ENCODE measurements at places on chromosomes 1 and 21.

- DNase-seq, result no peak
These were observed 1122.9 kb upstream of the B3GALT2 start for GRCh38 chr1:194309269-194309668.

GRCh38 chr21:25369524-25370300 is 237.6 kb downstream of the MRPL39 start:
- DNase-seq, result no peak

DNA sequence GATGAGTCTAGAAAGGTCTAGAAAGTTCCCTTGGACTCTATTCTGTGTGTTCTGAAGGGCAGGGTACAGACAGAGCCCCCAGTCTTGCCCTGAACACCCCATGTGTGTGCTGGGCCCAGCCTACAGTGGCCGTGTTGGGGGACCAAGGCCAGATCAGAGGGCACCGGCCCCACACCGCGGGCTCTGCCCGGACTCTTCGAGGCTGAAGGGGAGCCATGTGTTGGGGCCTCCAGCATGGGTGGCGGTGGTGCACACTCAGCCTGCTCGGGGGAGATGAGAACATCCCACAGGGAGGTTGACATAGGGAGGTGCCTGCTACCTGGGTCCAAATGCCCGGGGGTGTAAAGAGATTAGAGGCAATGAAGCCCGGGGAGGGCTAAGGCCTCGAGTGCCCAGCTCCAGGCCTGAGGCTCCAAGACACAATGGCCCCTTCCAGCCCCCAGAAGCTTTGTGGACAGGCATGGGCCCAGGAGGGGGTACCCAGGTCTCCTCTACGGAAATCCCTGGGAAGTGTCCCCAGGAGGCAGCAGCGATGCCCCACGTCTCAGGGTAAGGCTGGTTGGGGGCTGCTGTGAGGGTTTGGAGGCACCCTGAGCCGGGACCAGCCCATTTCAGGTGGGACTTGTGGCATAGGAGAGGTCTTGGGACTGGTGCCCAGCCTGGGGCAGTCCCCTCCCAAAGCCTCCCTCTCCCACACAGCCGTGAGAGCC is 12.1 kb downstream of the ARHGEF16 start:
- no peak for DNase-seq

DNA sequence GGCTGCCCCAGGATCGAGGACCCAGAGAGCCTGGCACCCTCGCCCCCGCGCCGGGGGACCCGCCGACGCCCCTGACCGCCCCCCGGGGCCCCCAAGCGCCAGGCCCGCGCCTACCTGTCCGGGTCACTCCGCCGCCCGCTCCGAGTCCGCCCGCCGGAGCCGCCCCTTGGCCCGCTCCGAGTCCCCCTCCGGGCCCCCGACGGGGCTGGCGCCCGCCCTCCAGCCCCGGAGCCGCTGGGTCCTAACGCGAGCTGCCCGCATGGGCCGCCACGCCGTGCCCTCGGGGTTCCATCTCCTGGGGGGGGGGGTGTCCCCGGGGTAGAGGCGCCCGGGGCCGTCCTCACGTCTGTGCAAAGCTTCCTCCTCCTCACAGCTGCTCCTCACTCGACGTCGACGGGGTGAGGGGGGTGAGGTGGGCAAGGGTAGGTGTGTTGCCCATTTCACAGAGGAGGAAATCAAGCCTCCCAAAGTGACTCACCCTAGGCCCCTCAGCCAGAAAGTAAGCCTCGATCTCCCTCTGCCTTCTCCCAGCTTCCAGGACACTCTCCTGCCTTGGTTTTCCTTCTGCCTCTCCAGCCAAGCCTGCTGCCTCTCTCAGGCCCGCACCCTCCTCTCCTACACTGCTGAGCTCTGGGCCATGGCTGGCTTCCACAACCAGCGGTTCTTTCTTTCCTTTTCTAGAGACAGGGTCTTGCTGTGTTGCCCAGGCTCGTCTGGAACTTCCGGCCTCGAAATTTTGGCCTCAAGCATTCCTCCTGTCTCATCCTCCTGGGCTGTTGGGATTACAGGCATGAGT is at the start of gene MFAP2:
TSS of gene MFAP2 (minus strand) at position 148 of the 796 bp plus-strand sequence. CDS start 2,347 bp downstream, outside the sequence.
- no peak for DNase-seq

GRCh38 chr1:229874609-229875008 is 192.4 kb upstream of the GALNT2 start:
- DNase-seq, result no peak

GRCh38 chr1:8035289-8035688 is 9.2 kb upstream of the ERRFI1 start:
- no peak for DNase-seq

DNA sequence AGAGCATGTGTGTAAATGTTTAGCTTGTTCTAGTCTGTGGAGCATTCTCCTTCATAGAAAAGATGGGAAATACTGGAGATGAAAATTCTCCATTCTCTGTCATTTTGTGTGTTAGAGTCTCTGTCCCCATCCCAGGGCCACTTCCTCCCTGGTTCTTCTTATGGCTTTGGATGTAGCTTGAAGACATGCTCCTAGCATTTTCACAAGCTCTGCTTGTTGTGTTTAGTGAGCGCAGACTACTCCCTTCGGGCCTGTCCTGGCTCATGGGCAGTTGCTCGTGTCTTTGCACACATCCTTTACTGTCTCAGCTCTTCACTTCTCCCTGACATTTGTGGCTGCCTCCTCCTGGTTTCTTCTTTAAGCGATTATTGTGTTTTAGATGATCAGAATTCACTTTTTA is 30.4 kb downstream of the MAPKAPK2 start:
- DNase-seq, result no peak

- DNase-seq, result no peak
These were observed 2.7 kb downstream of the TMEM200B start for GRCh38 chr1:29120947-29121485.

DNA sequence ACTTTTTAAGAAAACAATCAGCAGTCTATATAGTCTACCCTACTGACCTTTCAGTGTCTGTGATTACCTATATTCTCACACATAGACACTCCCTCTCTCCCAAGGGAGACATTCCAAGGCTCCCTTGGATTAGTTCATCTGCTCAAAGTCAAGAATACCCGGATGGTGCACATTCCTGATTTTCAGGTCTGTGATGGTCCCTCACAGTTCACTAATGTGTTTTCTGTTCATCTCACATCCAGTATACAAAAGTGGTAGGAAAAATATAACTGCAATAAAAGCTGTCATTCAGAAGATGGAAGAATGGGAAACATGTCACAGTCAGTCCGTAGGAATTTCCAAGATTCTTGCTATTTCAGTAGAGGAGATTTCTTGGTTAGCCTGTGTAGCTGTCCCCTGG is 224.1 kb upstream of the CACYBP start:
- no peak for DNase-seq

DNA sequence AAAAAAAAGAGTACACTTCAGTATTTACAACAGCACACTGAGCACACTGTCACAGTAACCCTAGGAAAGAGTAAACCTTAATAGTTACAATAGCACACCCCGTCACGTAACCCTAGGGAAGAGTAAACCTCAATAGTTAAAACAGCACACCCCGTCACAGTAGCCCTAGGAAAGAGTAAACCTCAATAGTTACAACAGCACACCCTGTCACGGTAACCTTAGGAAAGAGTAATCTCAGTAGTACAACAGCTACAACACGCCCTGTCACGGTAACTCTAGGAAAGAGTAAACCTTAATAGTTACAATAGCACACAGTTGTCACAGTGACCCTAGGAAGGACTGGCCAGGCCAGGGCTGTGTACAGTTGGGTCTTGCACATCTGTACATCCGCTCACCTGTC is 3.0 kb downstream of the CDK11A start:
- no peak for DNase-seq

- no peak for DNase-seq
These were observed 304.7 kb upstream of the PTBP2 start for GRCh38 chr1:96416701-96417444.

DNA sequence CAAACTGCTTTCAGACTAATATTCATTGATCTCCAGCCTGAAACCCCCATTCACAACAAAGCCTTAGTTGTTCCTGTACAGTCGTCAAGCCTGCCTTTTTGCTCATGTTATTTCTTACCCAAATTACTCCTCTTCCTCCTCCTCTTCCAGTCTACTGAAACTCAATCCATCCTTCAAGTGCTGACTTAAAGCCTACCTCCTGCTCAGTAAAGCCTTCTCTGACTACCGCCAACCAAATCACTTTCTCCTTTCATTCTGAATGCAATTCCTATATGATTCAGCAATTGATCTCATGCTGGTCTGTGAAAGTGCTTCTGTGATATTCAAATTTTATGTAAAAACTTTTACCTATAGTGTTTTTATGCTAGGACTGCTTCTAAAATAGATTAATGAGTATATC is 18.6 kb downstream of the TAF5L start:
- DNase-seq, result no peak

GRCh38 chr1:2411801-2412394 is 466 bp downstream of the PEX10 start:
- no peak for DNase-seq

GRCh38 chr1:26046246-26047095 is 553 bp upstream of the SLC30A2 start:
- DNase-seq, result no peak

- DNase-seq, result no peak
These were observed 1.0 kb downstream of the NTMT2 start for GRCh38 chr1:170146720-170147263.

- DNase-seq, result no peak
These were observed 248.6 kb upstream of the DEPDC1 start for GRCh38 chr1:68745451-68745850.

DNA sequence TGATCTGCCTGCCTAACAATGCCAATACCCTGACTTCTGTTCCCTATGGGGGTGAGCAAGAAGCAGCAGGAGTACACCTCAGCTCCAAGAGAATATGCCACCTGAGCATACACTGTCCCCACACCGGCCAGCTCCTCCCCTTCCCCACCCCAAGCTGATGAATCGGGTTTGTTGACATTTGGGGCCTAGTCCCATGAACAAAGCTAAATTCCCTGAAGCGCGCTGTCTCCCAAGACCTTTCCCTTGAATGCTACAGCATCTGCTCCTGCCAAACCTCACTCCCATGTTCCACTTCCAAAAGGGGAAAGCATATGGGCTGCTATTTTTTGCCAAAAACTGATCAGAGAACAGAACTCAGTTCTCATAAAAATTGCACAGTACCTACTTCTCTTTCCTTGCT is 220.4 kb upstream of the CAMK1G start:
- DNase-seq, result no peak

DNA sequence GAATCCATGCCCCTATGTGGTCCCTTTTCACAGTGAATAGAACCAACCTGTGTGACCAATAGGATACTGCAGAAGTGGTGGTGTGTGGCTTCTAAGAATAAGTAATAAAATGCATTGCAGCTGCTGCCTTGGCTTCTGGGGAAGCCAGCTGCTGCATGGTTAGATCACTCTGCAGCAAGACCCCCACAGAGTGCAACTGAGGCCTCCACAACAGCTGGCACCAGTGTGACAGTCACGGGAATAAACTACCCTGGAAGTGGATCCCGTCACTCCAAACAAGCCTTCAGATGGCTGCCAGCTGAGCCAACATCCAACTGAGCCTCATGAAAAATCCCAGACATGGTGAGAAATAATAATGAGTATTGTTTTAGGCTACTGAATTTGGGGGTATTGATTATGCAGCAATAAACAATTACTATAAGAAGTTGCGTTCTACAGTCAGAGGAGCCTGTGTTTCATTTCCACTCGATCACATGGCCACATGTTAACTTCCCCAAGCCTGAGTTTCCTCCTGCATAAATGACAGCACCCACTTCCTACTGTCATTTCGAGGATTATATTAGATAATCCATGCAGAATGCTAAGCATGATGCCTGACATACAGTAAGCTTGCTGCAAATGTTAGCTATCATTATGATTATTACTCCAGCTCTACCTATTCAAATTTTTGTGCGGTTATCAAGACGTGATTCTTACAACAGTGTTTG is 20.8 kb upstream of the COG2 start:
- no peak for DNase-seq

- no peak for DNase-seq
These were observed 588.7 kb downstream of the MATN1 start for GRCh38 chr1:30134466-30135217.

DNA sequence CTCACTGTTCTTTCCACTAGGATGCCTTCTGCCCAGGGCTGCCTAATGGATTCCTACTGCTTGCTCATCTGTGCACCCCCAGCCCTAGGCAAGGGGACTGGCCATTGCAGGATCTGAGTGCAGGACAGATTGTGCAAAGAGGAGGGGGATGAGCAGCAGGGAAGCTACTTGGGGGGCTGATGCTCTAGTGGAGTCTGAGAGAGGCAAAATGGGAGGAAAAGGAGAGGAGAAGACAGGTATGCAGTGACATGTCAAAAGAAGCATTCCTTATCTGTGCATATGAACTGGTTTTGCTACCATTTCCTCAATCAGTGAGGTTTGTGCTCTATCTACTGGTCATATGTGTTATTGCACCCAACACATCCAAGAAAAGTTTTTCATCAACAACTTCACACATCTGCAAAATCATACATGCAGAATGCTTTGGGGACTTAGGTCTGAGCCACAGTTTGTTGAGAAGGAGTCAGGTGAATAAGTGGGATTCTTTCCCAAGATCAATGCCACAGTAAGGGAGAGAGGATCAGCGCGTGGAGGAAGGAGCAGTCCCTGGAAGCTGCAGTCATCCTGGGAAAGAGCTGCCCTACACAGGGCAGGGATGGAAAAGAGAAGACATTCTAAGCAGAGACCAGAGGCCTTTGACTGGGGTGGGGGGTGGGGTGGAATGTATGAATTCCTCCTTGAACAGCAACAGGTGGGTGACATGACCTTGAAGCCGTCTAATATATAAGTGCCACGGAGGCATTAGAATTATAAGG is 14.4 kb downstream of the SLC5A9 start:
- no peak for DNase-seq

GRCh38 chr1:205522692-205523091 is 18.2 kb downstream of the CDK18 start:
- no peak for DNase-seq

GRCh38 chr1:66494482-66494881 is 39.5 kb upstream of the SGIP1 start:
- DNase-seq, result no peak

DNA sequence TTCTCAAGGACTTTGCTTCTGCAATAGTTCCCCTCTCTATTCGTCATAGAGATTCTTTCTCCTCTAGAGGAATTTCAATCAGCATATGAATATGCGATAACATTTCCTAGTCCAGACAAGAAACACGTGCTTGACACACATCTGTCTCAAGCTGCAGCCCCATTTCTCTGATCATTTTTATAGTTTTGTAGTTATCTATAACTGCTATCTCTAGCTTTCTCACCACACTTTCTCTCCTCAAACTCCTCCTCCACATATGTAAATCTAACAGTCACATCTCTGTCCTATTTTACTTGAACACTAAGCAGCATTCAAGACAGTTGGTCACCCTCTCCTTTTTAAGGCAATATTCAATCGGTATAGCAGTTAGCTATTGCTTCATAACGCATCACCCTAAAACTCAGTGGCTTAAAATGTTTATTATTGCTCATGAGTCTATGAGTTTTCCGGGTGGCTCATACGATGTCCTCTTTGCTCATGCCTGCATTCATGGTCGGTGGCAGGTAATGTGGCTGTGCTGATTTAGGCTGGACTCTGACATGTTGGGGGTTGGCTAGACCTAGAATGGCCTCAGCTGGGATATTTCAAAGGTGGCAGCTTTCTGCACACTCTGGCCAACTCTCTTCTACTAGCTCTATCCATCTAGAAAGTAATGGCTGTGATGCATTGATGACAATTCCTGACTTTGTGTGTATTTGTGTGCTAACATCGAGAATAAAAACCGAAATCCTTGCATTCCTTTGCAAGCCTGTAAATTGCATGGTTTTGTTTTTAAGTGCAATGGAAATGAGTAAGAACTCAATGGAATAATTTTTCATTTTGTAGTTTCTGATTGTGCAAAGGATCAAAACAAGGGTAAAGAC is 20.6 kb downstream of the ATP6V1G3 start:
- no peak for DNase-seq

GRCh38 chr1:235059221-235059620 is 69.4 kb downstream of the TOMM20 start:
- DNase-seq, result no peak

All from activated naive CD4-positive, alpha-beta T cell (primary cell).